ENCODE measurements at places on chromosomes 1 and 21. TPM values are rescaled to one million over a fixed set of nuclear protein-coding genes. Genes with fewer than 3 reads are reported as not detected.
A peak's percentile ranks its signal among the peaks of the same experiment; 100 is the strongest.

ALX3 gene
- 0.48 TPM for total RNA-seq

CLCA4 gene
- 2.9 TPM for total RNA-seq

GRCh38 chr1:223794136-223794880 is 51.4 kb downstream of the TP53BP2 start:
- peak; percentile 54 for DNase-seq

DNA sequence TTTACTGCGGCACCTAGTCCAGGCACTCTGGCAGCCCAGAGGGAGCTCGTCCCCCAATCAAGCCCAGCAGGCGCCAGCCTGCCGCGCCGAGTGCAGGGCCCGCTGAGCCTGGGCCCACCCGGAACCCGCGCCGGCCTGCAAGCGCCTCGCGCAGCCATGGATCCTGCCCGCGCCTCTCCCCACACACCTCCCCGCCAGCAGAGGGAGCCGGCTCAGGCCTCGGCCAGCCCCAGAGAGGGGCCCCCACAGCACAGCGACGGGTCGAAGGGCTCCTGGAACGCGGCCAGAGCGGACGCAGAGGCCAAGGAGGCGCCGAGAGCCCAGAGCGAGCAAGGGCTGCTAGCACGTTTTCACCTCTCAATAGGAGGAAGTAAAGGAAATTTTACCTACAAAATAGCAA is 767.0 kb downstream of the MRPL39 start:
- no peak for DNase-seq

DNA sequence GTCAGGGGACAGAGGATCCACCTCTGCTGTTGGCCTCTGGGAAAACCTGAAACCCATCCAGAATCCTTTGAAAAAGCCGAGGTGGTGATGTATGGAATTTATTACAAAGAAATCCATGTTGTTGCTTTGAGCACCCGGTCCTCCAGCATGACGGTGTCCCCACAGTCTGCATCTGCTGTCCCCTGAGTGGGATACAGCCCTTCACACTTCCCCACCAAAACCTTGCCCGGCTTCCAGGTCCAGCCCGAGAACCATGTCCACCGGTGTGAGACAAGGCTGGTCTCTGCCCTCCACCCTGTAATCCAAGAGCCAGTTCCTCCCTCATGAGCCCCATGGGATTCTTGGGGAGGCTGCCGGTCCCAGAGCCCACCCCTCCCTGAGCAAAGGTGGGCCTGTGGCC is 70.5 kb downstream of the STUM start:
- no peak for DNase-seq
